ENCODE measurements at places on chromosomes 1 and 21. TPM values are rescaled to one million over a fixed set of nuclear protein-coding genes. Genes with fewer than 3 reads are reported as not detected.

NENF gene
- total RNA-seq, result 20.9 TPM

CBS gene
- total RNA-seq, result 13.4 TPM

POGZ gene
- total RNA-seq, result 35.8 TPM

C4BPA gene
- total RNA-seq, result not detected

TFAP2E gene
- 0.42 TPM for total RNA-seq

EFNA1 gene
- 0.37 TPM for total RNA-seq

MCOLN3 gene
- not detected for total RNA-seq

GJC2 gene
- total RNA-seq, result 2.1 TPM

S100A2 gene
- total RNA-seq, result 1.4 TPM

MYBPH gene
- 0.30 TPM for total RNA-seq

DISP1 gene
- total RNA-seq, result 6.8 TPM

AMY1B gene
- total RNA-seq, result not detected

HNRNPU gene
- 378 TPM for total RNA-seq

C1orf74 gene
- total RNA-seq, result 2.4 TPM

B3GALT2 gene
- total RNA-seq, result 0.37 TPM

CSF3R gene
- not detected for total RNA-seq

SERPINC1 gene
- total RNA-seq, result not detected

TIAM1 gene
- total RNA-seq, result 3.0 TPM

SIPA1L2 gene
- total RNA-seq, result 0.97 TPM

MIER1 gene
- 32.7 TPM for total RNA-seq

GPA33 gene
- not detected for total RNA-seq

CADM3 gene
- total RNA-seq, result 0.30 TPM

OR6K3 gene
- total RNA-seq, result not detected

DAB1 gene
- under 0.01 TPM for total RNA-seq

PAQR7 gene
- 9.0 TPM for total RNA-seq

GJB5 gene
- not detected for total RNA-seq

MRPL24 gene
- total RNA-seq, result 31.5 TPM

PIK3CD gene
- total RNA-seq, result 14.6 TPM

FBLIM1 gene
- 141 TPM for total RNA-seq

KPNA6 gene
- 52.5 TPM for total RNA-seq

CLCA4 gene
- not detected for total RNA-seq

CFAP74 gene
- not detected for total RNA-seq

OLFML2B gene
- total RNA-seq, result 1.5 TPM

TRAF3IP3 gene
- not detected for total RNA-seq

DDR2 gene
- total RNA-seq, result 189 TPM

CD52 gene
- total RNA-seq, result not detected

APOBEC4 gene
- total RNA-seq, result not detected

OR6Y1 gene
- total RNA-seq, result not detected

All from smooth muscle cell of the umbilical artery (primary cell).